ENCODE measurements at places on chromosomes 7 and 10. TPM values are rescaled to one million over a fixed set of nuclear protein-coding genes. Genes with fewer than 3 reads are reported as not detected.

DNA sequence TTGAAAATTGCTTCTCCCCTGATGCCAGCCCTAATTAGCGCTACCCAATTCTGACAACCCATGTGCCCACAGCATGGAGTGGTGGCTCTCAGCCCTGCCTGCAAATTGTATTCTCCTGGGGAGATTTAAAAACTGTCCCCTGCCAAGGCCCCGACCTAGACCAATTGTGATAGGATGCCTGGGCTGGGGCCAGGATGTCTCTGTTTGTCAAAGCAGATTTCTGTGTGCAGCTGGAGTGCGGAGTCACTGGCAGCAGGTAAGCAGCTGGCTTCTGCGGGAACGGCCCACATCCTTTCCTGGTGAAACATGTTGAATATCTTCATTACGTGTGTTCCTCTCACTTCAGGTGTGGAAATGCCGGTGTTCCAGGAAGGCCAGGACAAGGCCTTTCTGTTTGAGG, 238.6 kb downstream of the WDR37 start:
- DNase-seq = no peak

- DNase-seq = no peak
Measured at GRCh38 chr10:118662228-118663035, 67.0 kb upstream of the PRLHR start.

DNA sequence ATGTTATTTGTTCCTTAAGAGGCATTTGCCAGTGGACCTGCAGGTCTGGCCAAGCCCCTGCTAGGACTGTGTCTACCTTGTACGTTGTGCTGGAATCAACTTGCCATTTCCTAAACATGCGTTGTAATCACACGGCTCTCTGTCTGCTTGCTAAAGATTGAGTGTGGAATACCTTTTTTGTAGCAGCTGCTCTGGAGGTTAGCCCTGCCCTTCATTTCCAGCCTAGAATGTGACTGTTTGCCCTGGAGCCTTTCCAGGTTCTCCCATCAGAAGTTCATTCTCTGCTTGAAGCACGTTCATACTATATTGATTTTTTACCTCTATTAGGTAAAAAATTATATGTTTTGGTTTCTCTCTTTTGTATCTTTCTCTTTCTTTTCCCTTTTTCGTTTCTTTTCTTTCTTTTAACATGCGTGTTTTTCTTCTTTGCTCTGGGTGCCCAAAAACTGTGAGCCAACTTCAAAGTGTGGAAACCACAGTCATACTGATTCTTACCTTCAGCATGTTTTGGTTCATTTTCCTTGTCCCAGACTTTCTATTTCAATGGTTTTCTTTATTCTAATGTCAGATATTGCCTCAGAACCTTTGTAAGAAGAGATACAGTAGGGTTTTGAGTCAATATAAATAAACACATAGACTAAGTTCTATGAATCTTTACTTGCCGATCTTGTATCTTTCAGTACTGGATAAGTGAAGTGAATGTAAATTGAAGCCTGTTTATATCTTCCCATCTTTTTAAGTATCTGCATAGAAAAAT, 111.9 kb upstream of the RPA3 start:
- DNase-seq = peak; percentile 33

- DNase-seq = peak; percentile 2
Measured at GRCh38 chr7:156198277-156198676, 386.0 kb upstream of the SHH start.

- DNase-seq = no peak
Measured at GRCh38 chr7:93592588-93593266, 18.2 kb upstream of the CALCR start.

DNA sequence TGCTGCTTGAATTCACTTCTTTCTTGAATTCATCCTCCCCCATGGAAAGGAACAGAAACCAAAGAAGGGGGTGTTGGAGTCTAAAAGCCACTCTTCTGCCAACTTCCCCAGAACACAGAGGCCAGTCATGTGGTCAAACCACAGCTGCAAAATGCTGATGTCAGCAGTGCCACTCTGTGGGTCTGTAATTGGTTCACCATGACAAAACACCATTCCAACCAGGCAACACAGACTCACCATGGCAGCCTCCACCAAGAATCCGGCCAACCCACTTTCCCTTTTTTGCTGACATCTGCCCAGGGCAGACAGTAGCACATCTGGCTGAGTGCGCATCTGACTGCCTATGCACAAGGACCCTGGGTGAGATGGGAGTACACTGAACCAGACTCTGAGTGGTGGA, 16.8 kb downstream of the OSBPL3 start:
- no peak for DNase-seq

The C10orf67 gene
- total RNA-seq = 0.26 TPM

The ELAPOR2 gene
- 13.3 TPM for total RNA-seq
